ENCODE measurements at places on chromosomes 1 and 21.
A peak's percentile ranks its signal among the peaks of the same experiment; 100 is the strongest.

DNA sequence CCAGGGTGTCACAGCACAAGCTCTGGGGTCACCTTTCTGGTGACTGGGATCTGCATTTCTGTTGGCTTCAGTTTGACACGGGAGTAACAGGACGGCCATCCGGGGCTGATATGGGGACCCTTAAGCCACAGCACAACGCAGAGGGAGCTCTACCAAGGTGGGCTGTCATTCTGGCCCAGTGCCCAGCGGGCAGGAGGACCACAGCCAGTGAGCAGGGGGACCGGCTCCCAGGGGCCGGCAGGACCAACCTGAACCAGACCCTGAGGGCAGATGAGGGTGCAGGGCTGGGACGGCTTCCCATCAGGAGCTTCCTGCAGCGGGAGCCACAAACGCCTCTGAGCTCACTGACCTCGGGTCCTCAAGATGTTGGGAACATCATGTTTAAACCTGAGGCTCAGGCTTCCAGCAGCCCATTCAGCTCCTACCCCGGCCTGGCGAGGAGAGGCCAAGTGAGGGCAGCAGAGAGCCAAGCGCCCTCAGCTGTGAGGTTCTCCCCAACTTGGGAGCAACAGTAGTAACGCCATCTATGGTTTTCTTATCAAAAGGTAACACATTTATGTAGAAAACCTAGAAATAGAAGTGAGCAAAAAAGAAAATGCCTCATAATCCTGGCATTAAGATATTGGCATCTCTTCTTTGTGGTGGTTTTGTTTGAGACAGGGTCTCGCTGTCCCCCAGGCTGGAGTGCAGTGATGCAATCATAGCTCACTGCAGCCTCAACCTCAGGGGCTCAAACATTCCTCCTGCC, 26.8 kb downstream of the TMEM201 start:
- DNase-seq, result no peak

GRCh38 chr1:205247130-205247921, 19.6 kb downstream of the TMCC2 start:
- no peak for DNase-seq

- no peak for DNase-seq
Observed at GRCh38 chr1:57377339-57378139, 46.3 kb downstream of the DAB1 start.

GRCh38 chr1:56297208-56297607, 282.2 kb downstream of the PLPP3 start:
- no peak for DNase-seq

GRCh38 chr1:99707535-99708142, 58.8 kb downstream of the FRRS1 start:
- no peak for DNase-seq

DNA sequence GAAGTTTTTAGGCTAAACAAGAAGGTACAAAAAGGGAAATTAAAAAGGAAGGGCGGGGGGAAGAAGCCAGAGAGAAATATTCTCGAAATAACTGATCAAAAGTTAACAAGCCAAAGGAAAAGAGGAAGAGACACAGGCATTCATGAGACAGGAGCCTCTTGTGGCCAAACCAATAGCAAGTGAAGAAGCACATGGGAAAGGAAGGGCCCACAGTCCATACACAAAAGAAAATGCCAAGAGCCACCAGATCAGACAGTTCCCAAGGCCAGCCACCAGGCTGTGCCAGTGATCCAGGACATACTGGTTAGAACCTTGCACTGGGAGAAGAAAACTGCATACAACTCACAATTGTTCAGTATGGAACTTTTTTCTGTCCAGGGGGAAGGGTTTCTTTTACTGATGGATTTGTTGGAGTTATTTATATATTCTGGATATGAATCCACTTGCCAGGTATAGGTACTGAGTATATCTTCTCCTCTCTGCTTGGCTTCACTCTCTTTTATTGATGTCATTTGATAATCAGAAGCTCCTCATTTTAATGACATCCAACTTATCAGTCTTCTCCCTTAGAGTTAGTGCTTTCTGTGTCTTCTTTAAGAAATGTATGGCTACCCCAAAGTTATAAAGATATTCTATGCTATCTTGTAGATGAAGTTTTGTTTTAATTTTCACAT, 76.8 kb downstream of the CD46 start:
- DNase-seq, result no peak

GRCh38 chr1:109963864-109964263, 20.7 kb upstream of the AHCYL1 start:
- DNase-seq, result no peak

- DNase-seq, result no peak
Observed at GRCh38 chr1:168553680-168554553, 10.1 kb upstream of the XCL2 start.

- no peak for DNase-seq
Observed at GRCh38 chr1:191575746-191576145, 582.5 kb upstream of the RGS18 start.

DNA sequence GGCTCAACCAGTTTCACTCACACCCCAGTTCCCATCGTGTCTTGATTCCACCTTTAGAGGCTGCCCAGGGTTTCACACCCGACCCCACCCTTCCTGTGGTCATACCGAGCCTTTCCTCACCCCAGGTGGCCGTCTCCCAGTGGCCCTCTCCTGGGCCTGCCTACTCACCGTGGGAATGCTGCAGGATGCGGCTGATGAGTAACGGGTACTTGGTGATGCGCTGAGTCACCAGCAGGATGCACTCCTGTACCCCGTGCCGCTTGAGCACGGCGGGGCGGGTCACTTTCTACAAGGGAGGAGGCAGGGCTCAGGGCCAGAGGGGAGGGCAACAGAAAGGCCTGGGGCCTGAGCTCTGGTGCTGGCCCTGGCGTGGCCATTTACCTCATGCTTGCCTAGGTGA, 16.4 kb downstream of the ARHGEF2 start:
- DNase-seq, result peak; percentile 74

DNA sequence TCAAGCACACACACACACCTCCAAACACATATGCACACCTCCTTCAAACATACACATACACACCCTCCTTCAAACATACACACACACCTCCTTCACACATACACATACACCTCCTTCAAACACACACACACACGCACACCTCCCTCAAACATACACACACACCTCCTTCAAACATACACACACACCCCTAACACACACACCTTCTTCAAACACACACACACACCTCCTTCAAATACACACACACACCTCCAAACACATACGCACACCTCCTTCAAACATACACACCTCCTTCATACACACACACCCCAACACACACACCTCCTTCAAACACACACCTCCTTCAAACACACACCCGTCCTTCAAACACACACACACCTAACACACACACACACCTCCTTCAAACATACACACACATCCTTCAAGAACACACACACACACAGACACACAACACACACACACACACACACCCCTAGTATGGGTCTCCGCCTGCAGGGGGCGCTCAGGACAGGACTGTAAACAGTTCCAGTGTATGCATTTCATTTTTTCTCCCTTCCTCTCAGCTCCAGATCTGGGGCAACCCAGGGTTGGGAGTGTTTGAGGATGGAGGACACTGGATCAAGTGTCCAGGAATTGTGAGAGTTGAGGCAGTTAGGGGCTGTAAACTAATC, 12.1 kb downstream of the LGR6 start:
- no peak for DNase-seq

GRCh38 chr1:162008799-162009198, 14.9 kb downstream of the OLFML2B start:
- no peak for DNase-seq

GRCh38 chr21:33546086-33546485, 3.2 kb downstream of the SON start:
- no peak for DNase-seq

GRCh38 chr1:6180268-6180706, at the start of gene CHD5:
Gene CHD5 (minus strand): TSS chr1:6180321. CDS start chr1:6180023, 298 bp downstream.
- DNase-seq, result no peak

GRCh38 chr1:164754088-164754600, 195.2 kb downstream of the PBX1 start:
- DNase-seq, result no peak

- DNase-seq, result no peak
Observed at GRCh38 chr1:3014443-3015268, 6.6 kb upstream of the ACTRT2 start.

DNA sequence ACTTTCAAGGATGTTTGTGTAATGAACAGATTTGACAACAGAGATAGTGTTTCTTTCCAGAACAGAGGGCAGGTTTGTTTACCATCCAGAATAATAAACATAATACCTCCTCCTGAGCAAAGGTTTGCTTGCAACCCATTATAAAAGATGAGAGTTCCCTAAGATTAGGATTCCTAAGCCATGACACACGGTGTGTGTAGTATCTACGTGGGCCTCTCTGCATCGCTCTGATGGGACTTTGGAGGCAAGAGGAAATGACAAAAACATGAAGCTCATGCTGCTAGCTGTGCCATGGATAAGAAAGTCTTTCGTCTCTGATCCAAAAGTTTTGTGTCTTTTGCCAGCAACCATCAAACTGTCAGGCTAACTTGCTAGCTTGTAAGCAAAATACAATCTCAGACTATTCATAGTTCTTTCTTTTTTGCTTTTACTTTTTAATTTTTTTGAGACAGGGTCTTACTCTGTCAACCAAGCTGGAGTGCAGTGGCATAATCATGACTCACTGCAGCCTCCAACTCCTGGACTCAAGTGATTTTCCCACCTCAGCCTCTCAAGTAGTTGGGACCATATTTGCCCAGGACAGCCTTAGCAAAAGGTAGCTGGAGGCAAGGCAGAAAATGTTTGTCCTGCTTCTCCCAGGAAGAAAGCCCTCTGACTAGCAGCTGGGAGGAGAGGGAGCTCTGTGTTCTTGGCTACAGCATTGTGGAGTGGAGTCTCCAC, 81.1 kb downstream of the LHX4 start:
- no peak for DNase-seq

DNA sequence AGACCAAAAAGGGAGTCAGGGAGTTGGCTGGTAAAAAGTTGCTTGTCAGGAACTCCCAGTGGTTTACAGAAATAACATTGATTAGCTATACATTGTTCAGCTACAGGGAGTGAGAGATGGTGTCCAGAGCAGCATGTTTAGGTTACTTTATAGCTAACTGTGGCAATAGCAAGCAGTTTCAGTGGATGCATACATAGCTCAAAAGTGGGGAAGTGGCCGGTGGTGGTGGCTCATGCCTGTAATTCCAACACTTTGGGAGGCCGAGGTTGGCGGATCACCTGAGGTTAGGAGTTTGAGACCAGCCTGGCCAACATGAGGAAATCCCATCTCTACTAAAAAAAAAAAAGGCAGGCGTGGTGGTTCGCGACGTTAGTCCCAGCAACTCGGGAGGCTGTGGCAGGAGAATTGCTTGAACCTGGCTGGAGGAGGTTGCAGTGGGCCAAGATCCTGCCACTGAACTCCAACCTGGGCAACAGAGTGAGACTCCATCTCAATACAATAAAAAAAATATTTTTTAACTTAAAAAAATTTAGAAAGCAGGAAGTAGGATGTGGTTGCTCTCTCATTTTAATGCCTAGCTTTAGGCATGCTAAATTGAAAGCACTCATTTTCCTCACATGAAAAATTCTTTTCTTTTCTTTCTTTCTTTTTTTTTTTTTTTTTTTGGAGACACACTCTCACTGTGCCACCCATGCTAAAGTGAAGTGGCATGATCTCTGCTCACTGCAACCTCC, 109.7 kb downstream of the PPIAL4G start:
- DNase-seq, result no peak

DNA sequence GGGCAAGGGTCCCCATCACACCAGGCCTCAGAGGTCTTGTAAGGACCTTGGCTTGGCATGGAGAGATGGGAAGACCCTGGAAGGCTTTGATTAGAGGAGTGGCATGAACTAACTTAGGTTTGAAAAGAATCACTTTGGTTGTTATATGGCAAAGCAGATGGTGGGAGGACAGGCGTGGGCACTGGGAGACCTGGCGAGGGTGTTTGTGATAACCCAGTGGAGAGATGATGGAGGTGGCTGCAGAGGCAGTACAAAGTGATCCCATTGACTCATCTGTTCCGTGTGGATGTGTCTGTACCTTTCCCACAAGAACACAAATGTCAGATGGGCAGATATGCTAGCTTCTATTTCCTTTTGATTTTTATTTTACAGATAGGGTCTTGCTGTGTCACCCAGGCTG, 168.3 kb downstream of the SLC35F3 start:
- DNase-seq, result no peak

- DNase-seq, result peak; percentile 23
Observed at GRCh38 chr1:69737527-69738185, 169.9 kb downstream of the LRRC7 start.

DNA sequence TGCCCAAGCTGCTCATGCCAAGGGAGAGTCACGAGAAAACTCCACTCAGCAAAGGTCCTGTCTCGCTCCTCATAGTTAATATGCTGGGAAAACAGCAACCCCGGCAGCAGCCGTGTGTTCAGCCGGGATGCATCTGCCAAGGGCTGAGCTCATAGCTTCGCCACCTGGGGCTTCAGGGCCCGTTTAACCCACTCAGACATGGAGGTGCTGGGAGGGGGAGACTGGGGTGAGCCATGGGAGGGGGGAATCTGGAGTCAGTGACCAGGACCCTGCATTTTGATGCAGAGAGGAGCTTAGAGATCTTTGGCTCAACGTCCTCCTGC, 283.4 kb downstream of the PTPRU start:
- no peak for DNase-seq

DNA sequence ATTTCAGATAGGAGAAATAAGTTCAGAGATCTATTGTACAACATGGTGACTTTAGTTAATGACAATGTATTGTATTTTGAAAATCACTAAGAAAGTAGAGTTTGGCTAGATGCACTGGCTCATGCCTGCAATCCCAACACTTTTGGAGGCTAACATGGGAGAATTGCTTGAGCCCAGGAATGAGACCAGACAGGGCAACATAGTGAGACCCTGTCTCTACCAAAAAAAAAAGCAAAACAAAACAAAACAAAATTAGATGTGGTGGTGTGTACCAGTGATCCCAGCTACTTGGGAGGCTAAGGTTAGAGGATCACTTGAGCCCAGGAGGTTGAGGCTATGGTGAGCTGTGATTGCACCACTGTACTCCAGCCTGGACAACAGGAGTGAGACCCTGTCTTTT, 27.2 kb downstream of the IVNS1ABP start:
- no peak for DNase-seq

DNA sequence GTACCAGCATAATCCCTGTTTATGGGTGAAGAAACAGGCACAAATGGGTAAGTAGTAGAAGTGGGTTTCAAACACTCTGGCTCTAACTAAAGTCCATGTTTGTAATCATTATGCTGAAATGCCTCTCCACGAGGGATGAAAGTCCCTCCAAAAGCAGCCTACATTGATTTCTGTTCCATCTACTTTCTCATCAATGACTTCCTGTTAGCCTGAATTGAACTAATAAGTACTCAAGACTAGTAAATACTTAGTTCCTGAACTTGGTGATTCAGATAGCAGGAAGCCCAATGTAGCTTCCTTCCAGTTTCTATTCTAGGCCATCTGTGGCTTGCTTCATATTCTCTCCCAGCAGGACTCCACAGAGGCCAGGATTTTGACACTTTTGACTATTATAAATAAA, 11.3 kb upstream of the BACH1 start:
- DNase-seq, result no peak

DNA sequence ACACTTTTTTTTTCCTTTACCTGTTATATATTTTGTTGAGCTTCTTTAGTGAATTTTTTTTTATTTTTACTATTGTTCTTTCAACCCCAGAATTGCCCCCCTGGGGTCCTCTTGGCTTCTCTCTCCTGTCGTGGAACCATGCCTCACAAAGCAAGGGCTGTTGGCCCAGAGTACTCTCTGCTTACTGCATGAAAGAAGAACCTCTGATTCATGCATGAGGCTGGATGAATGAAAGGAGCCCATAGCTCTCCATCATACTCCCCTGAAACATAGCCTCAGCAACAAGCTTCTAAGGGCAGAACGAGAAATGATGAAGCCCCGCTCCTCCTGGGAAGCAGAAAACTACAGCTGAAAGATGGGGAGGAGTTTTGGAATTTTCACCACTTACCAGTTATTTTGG, 1441.0 kb downstream of the BRINP3 start:
- no peak for DNase-seq

- no peak for DNase-seq
Observed at GRCh38 chr1:228272831-228273571, 65.2 kb downstream of the OBSCN start.

All from AG04449 (cell line).